ENCODE measurements at places on chromosomes 5 and 9.

- no peak for DNase-seq
Measured at GRCh38 chr5:173825215-173825865, 62.8 kb upstream of the CPEB4 start.

- no peak for DNase-seq
Measured at GRCh38 chr9:108869092-108869725, 7.1 kb downstream of the ACTL7A start.

GRCh38 chr5:127203818-127204217 lies 86.8 kb upstream of the MEGF10 start:
- DNase-seq: no peak

GRCh38 chr5:40291338-40291737 lies 388.4 kb upstream of the PTGER4 start:
- no peak for DNase-seq

DNA sequence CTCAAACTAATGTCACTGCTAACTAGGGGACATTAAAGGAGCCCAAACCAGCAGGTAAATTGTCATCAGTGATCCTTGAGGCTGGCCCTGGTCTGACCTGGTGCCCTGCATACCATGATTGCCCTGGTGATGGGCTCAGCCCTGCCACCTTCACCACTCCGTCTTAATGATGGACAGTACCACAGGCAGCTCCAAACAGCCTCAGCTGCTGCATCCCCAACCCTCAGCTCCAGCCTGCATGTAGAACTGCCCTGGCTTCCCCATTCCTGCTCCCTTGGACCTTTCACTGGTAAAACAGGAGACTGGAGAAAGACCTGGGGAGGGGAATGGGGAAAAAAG lies 190.0 kb downstream of the GAS1 start:
- no peak for DNase-seq

DNA sequence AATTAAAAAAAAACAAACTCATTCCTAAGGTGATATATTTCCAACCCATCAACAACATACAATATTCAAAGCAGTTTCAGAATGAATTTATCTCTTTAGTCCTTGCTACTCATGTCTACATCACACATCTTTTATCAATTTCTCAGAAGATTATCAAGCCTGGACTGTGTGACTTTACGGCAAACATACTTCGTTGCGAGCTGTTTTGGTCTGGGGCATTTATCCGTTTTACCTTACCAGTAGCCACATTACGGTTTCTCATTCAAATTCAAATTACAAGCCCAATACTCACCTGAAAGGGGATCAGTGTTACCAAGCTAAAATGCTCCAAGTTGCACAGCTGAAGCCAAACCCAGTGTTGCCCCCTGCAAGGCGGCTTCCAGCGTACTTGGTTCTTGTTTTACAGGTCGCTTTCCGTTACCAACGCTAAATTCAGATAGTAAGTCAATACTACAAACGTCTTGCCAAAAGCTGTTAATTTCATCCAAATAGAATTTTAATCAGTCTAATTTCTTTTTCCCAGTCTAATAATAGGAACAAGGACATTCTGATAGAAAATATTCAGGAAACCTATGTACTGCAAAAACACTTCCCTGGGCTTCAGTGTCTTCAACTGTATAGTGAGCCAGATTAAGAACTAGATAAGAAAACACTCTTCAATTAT lies 1.8 kb downstream of the HNRNPH1 start:
- no peak for DNase-seq

- DNase-seq: no peak
Measured at GRCh38 chr9:133120501-133121197, 391 bp downstream of the RALGDS start.

GRCh38 chr5:107425541-107426031 lies 245.2 kb downstream of the EFNA5 start:
- DNase-seq: no peak

- no peak for DNase-seq
Measured at GRCh38 chr5:10653751-10654400, 90.0 kb downstream of the ANKRD33B start.

DNA sequence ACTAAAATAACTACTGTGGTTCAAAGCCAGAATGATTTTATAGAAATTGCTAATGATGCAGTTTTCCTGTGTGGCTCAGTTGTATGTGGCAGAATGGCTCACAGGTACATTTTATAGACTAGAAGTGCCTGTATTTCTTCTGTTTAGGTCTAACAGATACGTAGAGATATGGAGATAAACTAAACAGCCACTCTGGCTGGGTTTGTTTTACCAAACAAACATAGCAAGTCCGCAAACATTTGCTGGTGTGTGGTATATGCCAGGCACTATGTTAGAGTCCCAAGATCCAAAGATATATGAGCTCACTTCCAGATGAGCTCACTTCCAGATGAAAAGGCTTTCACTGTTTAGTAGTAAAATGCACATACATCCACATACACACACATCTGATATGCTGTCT lies 24.4 kb downstream of the ADRB2 start:
- no peak for DNase-seq

DNA sequence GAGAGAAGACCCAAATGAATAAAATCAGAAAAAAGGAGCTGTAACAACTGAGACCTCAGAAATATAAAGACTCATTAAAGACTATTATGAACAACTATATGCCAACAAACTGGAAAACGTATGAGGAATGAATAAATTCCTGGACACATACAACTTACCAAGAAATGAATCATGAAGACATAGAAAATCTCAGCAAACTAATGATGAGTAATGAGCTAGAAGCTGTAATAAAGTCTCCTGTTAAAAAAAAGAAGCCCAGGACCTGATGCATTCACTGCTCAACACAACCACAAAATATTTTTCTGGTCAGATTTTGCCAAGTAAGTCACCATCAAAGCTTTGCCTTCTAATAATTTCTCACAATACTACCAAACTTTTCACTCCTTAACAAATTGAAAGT lies 666.7 kb downstream of the LRRC70 start:
- DNase-seq: no peak

GRCh38 chr5:69305512-69305911 lies 27.1 kb downstream of the CCDC125 start:
- no peak for DNase-seq

GRCh38 chr9:134655586-134656333 lies 14.2 kb downstream of the COL5A1 start:
- no peak for DNase-seq
